Omental fat pad (tissue), 4 donors: ENCODE measurements at places on chromosomes 4 and X. TPM values are rescaled to one million over a fixed set of nuclear protein-coding genes. Genes with fewer than 3 reads are reported as not detected.

- no peak for DNase-seq
Observed at GRCh38 chr4:40316782-40317635, 18.1 kb upstream of the CHRNA9 start.

DNA sequence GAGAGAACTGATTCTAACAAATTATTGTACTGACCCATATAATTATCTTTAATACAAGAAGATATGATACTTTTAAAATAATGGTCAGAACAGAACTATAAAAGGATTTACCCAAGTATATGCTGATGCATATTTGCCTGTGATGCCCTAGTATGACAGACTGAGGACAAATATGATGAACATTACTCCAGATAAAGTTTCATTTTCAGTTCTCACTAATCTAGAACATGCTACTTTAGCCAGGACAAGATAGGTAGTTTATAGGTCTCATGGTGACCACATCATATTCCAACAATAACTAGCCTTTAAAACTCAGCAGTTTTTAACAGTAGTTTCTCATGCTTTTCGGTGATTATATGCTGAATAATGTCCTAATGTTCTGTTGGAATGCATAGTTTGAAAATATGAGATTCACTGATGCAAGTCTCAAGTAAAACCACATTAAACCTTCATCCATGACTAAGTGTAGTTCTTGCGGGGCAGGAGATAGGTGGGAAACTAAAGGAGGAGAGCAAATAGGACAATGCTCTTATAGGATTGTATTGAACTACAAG is 295.2 kb upstream of the AGA start:
- DNase-seq: no peak

GRCh38 chr4:87074121-87074488 is 139.3 kb downstream of the AFF1 start:
- DNase-seq: no peak

GRCh38 chrX:39519030-39519488 is 578.7 kb downstream of the BCOR start:
- DNase-seq: no peak

GRCh38 chr4:152220201-152220666 is 315.7 kb downstream of the FBXW7 start:
- DNase-seq: no peak

DNA sequence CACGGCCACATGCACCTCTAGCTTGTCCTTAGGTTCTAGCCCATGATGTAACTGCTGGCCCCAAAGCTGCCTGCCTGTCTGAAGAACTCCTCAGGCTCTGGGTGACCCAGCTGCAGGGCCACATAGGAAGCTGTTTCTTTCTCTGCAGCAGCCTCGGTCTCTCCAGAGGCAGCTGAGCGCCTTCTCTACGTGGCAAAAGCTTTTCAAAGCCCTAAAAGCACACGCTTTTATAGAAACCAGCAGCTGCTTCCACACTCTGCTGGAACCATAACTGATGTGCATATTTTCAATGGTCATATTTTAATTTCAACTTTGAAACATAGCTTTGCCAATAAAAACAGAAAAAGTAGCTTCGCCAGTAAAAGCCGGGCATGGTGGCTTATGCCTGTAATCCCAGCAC is 37.4 kb downstream of the FAM53A start:
- DNase-seq: no peak

- DNase-seq: no peak
Observed at GRCh38 chrX:2430265-2430825, 70.4 kb downstream of the DHRSX start.

GRCh38 chr4:126705266-126705665 is 927.5 kb upstream of the INTU start:
- no peak for DNase-seq

DNA sequence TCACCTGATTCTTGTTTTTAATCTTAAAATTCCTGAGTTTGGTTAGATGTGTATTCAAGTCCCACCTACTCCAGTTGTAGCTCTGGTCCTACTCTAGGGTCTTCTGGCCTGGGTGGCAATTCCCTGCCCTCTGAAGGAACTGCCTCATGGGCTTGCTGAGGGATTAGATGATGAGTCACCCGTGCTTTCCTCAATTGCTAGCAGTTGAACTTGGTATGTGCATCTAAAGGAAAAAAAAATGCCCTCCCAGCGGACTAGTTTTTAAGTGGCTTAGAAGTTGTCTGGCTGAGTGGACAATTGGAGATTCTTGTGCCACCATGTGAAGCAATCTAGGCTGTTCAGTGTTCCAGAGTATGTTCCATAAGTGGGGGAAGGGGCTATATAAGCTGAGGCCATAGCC is 127.0 kb downstream of the CCNG2 start:
- DNase-seq: no peak

DNA sequence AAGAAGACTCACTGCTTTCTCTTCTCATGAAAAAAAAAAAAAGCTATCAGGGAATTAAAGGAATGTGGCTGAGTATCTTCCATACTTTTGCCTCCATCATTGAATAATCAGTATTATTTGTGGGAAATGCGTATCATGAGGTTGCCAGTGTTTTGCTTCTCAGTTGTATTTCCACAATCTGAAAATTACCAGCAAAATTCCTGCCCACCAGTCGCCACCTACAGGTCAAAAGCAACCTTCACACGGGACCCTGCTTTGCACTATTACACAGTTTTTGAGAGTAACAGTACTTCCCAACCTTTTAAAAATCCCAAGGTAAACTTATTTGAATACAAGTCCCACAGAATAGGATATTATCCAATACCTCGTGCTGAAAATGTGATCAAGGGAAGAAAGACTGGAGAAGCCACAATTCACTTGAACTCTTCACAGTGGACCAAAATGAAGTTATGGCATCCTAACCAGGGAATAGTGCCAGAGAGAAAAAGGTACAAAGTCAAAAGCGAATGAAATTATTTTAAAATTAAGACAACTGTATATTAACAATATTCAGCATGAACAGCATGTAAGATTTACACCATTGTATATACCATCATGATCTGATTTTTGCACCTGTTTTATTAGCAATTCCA is 30.4 kb downstream of the PGRMC1 start:
- DNase-seq: no peak

- no peak for DNase-seq
Observed at GRCh38 chr4:78613522-78614321, 62.2 kb downstream of the ANXA3 start.

C4orf17 gene
- total RNA-seq: not detected

ENPEP gene
- total RNA-seq: 10.9 TPM

DNA sequence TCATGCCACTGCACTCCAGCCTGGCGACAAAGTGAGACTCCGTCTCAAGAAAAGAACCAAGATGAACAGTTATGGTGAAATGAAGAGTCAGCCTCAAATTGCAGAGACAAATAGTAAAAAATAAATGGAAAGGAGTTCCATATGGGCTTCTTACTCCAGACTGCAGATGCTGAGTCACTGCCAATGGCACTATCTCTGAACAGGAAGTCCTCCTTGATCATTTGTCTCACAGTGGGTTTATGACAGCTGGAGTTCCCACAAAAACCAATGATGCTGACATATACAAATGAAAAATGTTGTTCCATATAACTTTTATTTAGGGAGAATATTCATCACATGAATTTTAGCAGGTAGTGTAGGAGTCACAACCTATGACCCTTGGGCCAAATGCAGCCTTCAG is 631.6 kb downstream of the PCDH18 start:
- DNase-seq: no peak

- DNase-seq: no peak
Observed at GRCh38 chr4:2936773-2937145, 26.4 kb downstream of the NOP14 start.

DNA sequence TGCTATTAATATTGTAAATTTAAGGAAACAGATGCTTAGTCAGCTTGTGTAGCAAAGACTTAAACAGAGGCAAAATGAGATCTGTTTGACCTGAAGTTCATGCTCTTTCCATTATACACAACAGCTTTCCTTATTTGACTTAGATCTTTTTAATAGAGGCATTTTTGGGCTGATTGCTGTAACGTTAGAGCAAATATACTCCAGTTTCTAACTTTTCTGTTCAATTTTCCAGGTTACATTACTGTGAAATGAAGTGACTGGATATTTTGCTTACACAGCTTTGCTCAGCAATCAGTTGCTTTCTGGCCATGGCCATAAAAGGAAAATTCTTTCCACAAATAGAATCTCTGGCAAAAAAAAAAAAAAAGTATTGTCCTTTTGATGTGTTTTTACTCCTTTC is 146.2 kb downstream of the PCDH7 start:
- DNase-seq: no peak

- DNase-seq: no peak
Observed at GRCh38 chr4:25844961-25845712, 17.7 kb downstream of the SEL1L3 start.

- no peak for DNase-seq
Observed at GRCh38 chr4:19026281-19026680, 1004.7 kb upstream of the LCORL start.

GRCh38 chr4:56303921-56304320 is 83.4 kb downstream of the AASDH start:
- DNase-seq: no peak

- DNase-seq: no peak
Observed at GRCh38 chrX:9369802-9370291, 95.0 kb upstream of the TBL1X start.
